ENCODE measurements at places on chromosomes 3 and 15.

DNA sequence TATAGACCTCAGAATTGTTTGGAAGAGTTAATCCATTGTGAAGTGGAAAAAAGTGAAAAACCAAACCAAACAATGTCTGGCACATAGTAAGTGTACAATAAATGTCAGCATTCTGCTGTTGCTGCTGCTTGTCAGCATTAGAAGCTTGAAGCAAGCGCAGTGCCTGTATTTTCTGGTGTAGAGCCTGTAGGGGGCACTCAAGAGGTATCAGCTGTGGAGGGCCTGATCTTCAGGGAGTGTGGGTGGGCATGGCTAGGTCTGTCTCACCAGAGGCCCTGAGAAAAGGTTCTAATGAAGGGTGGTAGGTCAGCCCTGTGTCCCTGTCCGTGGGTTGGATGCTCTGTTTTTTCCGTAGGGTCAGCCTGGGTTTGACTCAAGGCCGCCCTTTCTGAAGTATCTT is 3.6 kb downstream of the ADAMTSL3 start:
- DNase-seq = no peak

- no peak for DNase-seq
Measured at GRCh38 chr15:99434506-99435112, 131.2 kb upstream of the MEF2A start.

DNA sequence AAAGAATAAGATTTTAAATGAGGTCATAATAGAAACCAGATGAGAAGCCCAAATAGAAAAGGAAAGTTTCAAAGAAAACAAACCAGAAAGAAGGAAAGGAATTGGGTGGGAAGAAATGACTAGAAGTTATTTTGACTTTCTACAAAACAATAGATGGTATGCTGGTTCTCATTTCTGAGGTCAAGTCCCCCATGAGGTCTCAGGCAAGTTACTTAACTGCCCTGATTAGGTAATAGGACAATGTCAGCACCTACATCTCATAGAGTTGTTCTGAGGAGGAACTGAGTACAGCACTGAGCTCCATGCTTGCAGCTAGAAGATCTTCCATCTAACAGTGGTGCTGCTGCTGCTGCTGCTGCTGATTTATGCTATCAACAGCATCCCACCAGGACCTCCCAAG is 185.9 kb downstream of the ERC2 start:
- no peak for DNase-seq

- DNase-seq = no peak
Measured at GRCh38 chr3:129732200-129732876, 125.9 kb upstream of the PLXND1 start.

- DNase-seq = no peak
Measured at GRCh38 chr3:50388720-50389413, 29.5 kb upstream of the TMEM115 start.

Measured in GM03348 (cell line).